ENCODE measurements at places on chromosomes 1 and 21. TPM values are rescaled to one million over a fixed set of nuclear protein-coding genes. Genes with fewer than 3 reads are reported as not detected.

GRCh38 chr1:202639500-202639899, 70.8 kb downstream of the SYT2 start:
- DNase-seq, result peak; percentile 57

- DNase-seq, result no peak
Observed at GRCh38 chr1:164953098-164953497, 394.1 kb downstream of the PBX1 start.

- no peak for DNase-seq
Observed at GRCh38 chr1:20530306-20530705, 22.1 kb upstream of the FAM43B start.

GRCh38 chr1:160030657-160031364, 979 bp downstream of the PIGM start:
- DNase-seq, result no peak

DNA sequence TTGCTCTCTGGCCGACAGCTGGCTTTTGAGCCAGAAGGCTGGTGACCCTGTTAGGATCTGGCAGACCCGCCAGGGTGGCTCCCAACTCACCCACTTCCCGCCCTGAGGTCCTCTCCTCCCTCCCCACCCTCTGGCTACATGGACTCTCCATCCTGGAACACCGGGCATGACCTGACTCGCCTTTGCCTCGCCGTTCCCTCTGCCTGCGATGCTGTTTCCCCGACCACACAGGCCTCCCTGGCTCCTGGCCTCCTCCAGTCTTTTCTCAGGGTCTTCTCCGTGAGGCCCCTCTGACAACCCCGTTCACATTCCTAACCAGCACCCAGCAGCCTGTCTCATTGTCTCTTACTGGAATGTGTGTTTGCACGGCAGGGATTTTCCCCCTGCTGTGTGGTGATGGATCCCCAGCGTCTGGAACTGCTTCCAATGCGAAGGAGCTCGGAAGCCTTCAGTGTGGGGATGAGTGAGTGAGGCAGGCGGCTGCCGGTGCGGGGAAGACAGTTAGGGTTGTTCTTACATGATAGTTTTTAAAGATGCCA, 46.0 kb upstream of the POFUT2 start:
- no peak for DNase-seq

AMY1B gene
- not detected for total RNA-seq

- DNase-seq, result no peak
Observed at GRCh38 chr1:43991200-43991475, 261 bp upstream of the CCDC24 start.

DNA sequence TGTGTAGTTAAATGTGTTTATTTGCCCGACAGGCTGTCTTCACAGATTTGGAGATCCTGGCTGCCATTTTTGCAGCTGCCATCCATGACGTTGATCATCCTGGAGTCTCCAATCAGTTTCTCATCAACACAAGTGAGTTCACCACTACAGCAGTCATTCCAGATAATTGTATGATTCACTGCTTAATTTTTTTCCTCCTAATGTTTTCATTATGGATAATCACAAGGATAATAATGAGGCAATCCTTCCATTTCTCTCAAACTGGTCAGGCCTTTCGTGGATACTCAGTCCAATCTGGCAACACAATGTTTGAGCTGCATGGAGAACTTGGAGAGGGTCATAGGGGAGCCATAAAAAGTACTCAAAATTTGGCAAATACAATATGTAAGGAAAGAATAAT, 168.3 kb upstream of the SGIP1 start:
- peak; percentile 60 for DNase-seq

DNA sequence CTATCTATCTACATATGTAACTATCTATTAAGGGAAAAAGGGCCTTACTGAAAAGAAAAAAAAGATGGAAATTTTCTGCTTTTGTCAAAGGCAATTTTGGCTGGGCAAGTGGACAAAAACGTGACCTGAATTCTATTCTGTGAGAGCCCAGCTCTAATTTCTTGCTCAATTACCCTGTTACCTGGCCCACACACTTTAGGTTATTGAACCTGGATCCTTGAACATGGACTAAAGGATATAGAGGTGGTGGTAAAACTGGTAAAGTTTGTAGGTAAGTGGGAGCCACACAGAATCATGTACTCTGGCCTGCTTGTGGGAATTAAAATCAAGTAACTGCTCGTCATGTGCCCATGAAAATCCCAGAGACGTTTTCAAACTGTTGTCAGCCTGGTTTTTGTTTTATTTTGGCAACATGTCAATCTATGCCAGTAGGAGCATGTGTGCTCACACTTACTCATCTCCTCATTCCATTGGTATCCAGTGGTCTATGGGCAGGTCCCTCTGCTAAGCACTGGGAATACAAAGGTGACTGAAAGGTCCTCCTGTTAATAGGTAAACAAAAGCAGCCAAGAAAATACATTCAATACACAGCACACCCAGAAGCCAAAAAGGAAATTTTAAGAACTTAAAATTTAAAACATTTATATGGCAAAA, 113.7 kb upstream of the WARS2 start:
- no peak for DNase-seq

DNA sequence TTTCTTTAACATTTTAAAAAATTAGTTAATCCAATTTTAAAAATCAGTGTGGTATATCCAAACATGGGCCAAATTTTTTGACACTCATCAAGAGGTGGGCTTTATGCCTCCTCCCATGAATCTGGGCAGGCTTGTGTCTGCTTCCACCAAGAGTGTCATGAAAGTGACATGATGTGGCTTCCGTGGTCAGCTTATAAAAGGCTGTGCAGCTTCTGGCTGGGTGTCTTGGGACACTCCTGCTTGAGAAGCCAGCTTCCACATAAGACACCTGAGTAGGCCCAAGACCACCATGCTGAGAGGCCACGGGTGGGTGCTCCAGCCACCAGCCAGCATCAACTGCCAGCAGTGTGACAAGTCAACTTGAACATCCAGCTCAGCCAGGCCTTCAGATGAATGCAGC, 74.3 kb upstream of the RUNX3 start:
- DNase-seq, result no peak

- DNase-seq, result no peak
Observed at GRCh38 chr1:182709225-182709764, 24.9 kb upstream of the RGS8 start.

GRCh38 chr1:63319046-63320021, 3.0 kb upstream of the FOXD3 start:
- no peak for DNase-seq

GRCh38 chr1:207331354-207332313, 10.2 kb downstream of the CD55 start:
- DNase-seq, result no peak

DNA sequence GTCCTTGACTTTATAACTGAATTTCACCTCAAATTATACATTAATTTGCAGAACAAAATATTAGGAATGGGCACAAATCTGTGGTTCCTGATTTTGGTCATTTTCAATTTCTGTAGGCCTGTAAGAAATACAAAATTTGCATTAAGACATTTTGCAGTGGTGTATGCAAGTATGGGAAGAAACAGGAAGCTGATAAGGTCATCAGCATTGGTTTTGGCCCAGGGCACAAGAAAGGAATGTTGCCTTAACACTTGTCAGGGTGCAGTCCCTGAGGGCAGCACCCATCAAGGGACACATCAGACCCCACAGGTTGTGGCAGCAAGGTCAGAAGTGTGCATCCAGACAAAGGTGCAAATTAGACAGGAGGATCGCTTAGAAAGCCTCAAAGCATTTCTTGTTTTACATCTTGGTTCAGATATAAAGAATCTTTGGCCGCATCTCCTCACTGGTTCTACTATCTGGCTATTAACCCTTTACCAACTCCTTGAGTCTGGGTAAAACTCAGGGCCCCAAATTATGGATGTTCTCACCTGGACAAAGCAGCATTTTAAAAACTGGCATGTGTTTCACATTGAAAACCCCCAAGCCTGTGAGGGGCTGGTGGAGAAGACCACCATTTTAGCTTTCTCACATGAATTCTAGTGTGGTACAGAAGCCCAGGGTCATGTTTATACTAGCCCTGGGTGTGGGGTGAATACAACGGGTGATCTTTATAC, 182.4 kb downstream of the CDC7 start:
- DNase-seq, result no peak

DNA sequence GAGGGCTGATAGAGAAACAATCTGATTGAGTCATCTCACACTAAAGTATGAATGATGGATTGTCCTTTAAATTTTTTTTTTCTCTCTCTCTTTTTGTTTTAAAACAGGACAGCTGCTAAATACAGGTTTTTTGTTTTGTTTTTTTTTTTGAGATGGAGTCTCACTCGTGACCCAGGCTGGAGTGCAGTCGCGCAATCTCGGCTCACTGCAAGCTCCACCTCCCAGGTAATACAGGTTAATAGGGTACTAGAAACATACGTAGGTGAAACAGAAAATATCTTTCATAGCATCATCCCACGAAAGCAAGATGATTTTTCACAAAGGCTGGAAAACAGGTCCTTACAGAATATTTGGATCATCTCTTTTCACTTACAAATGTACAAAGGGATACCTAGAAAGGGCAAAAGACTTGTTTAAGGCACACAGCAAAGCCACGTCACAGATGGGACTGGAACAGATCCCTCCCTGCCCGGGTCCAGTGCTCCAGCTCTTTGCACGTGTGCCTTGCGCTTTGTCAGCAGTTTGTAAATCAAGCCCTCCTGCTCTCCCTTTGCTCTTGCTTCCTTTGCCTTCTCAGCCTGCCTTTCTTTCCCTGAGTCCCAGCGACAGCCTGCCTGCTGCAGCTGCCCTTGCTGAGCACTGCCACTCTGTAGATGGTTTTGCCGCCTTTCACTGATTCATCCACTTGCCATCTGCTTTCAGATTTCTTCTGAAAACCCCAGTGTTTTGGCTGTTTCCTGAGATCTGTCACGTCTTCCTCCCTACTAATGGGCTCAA, 171.3 kb upstream of the BEND5 start:
- DNase-seq, result peak; percentile 14

PTPN22 gene
- 1.3 TPM for total RNA-seq

DNA sequence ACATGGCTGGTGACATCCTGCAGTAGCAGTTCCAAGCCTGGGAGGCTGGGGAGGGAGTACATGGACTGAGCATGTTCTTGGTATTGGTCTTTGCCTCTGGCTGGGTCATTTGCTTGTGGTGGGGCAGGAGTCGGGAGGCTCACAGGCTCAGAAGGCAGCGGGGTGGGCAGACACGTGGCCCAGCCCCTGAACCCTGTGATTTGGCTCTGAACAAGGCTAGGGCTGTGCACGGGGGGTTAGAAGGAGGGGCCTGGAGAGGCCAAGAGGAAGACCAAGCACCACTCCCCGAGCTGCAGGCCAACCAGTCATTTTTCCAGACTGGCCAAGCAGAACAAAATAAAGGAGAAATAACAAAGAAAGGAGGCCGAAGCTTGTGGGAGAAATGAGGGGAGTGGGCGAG, 9.7 kb upstream of the PRELP start:
- DNase-seq, result no peak

PLEKHA6 gene
- 1.5 TPM for total RNA-seq

GRCh38 chr21:36419996-36420395, 34.8 kb downstream of the CHAF1B start:
- DNase-seq, result peak; percentile 81

- DNase-seq, result no peak
Observed at GRCh38 chr1:207850621-207851407, 60.1 kb downstream of the CD34 start.

DNA sequence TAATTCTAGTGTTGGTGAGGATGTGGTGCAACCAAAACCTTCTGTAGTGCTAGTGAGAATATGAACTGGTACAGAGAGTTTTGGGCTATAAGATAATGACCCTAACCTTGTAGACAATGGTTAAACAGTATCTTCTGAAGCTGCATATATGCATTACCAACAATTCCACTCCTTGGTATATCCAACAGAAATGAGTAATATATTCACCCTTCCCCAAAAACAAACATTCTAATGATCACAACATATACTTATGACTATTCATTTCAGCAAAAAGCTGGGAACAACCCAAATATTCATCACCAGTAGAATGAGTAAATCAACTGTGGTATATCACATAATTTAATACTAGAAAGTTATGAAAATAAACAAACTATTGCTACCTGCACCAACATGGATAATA, 39.6 kb upstream of the DPYD start:
- no peak for DNase-seq

LRRC71 gene
- total RNA-seq, result not detected

SH3BGR gene
- 8.1 TPM for total RNA-seq

DNA sequence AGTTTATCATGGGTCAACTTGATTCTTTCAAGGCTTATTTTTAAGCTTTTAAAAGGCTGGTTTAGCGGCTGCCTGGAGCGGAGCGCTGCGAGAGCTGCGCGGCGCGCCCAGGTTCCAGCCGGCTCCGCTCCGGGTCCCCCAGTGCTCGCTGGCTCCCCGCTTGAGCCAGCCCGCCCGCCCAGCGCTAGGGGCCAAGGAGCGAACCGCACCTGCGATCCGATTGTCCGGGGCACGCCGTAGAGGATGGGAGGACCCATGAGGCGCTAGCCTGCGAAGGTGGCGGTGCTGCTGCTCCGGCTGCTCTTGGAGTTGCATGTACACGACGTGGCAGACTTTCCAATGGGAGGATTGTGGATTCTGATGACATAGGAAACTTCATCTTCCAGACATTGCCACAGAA, 9.9 kb upstream of the CFHR4 start:
- DNase-seq, result peak; percentile 1

GRCh38 chr21:16086936-16087335, 357.2 kb downstream of the USP25 start:
- no peak for DNase-seq

- peak; percentile 64 for DNase-seq
Observed at GRCh38 chr1:85296980-85297379, 20.5 kb upstream of the BCL10 start.

GRCh38 chr1:33841494-33841893, 22.4 kb upstream of the HMGB4 start:
- peak; percentile 12 for DNase-seq

DNA sequence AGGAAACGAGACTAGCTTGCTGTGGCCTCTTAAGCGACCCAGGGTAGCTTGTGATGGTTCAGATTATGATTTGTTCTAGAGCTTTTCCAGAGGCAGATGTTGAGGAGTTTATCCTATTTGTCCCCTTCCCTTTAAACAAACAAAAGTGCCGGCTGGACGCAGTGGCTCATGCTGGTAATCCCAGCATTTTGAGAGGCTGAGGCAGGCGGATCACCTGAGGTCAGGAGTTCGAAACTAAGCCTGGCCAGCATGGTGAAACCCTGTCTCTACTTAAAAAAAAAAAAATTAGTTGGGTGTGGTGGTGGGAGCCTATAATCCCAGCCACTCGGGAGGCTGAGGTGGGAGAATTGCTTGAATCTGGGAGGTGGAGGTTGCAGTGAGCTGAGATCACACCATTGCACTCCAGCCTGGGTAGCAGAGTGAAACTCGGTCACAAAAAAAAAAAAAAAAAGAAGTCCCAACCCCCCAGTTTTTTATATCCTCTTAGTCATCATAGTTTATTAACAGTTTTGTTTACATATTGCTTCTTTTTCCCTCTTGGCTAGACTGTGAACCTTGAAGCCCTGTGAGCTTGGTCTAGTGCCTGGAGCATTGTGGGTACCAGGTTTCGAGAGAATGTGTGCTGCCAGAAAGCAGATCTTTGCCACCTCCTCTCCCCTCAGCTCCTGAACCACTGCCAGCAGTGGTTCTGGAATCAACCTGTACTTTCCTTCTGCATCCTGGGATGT, 29.8 kb downstream of the MAPKAPK2 start:
- peak; percentile 45 for DNase-seq

PRAMEF1 gene
- not detected for total RNA-seq

DNA sequence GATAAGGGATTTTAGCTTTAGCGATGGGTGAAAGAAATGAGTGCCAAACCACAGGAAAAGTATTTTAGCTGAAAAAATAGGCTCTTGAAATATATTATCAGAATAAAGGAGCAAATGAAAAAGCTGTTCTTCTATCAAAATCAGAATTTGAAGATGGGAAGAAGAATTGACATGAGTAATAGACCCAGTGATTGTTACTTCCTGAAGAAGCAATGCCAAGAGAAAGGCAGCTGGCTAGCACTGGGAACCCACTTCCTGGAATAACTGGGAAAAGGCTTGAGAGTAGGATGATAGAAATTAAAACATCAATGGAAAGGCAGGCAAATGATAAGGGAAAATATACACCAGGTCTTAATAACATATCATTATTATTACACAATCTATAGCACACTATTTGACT, 29.9 kb upstream of the LYPLAL1 start:
- DNase-seq, result peak; percentile 33

Data from astrocyte (in vitro differentiated cells and primary cell).